ENCODE measurements at places on chromosomes 7 and 10.

GRCh38 chr7:79723833-79724618 lies 270.6 kb upstream of the MAGI2 start:
- no peak for DNase-seq

DNA sequence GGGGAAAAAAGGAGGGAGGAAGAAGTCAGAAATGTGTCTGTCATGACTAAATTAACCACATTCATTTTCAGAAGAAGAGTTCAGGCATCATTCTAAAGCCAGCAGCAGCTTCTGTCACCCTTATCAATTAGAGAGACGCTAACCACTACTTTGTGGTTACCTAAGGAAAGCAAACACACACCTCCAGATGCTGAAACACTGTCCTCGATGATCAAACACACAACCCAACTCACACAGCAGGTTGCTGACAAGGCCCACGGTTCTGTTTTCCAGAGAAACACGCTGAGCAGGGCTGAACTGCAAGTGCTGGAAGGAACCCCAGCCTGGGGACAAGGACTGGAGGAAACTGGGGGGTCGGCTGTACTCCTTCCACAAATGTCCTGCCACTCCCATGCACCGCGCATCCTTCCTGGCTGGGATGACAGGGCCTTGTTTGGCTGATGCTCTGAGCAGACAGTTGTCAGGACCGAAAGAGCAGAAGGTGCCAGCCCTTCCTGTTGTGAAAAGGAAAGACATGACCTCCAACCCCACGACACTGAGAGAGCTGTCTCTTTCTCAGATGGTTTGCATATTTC lies 36.6 kb downstream of the PRKCQ start:
- DNase-seq: peak; percentile 67

- no peak for DNase-seq
These were observed 18.3 kb downstream of the HNRNPA2B1 start for GRCh38 chr7:26182283-26182682.

DNA sequence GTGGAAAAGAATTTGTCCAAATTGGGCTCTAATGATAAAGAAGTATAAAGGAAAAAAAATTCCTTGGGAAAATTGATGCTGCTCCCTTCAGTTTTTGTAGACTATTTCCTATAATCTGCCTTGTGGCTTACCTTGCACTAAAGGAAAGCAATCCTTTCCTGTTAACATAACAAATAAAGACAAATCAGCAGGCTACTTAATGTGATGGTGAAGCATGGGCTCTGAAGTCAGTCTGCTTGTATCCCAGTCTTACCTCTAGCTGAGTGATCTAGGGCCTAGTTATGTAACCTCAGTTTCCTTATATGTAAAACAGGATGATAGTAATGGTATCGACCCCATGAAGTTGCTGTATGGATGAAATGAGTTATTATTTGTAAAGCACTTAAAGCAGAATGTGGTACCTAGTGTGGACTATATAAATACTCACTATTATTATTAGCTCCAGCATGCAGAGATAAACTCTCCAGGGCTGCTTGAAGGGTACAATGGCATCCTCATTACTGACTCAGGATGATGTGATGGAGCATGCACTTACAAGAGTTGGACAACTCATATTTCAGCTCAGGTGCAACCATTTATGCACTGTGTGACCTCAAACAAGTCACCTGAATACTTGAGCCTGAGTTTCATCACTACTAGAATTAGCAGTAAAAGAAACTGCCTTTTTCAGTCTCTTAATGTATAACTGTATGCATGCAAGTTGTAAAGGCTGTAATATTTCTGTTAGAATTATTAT lies 156.1 kb downstream of the DKK1 start:
- no peak for DNase-seq

DNA sequence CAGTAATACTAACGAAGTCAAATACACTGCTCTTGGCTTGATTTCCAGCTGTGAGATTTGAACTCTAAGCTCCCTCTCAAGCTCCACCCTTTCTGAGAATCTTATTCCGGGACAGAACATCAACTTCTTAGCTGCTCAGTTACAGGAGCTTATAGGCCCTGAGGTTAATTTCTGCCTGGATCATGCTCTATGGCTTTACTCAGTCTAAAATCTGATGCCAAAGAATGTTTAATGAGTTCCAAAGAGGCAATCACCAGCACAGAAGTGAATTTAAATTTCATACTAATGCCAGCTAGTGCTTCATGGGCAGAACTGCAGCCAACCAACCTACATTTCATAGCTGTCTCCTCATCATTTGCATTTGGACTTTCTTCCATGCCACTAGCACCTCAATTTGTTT lies 707.2 kb downstream of the MAGI2 start:
- DNase-seq: no peak

- no peak for DNase-seq
These were observed 5.8 kb upstream of the NCOA4 start for GRCh38 chr10:46035923-46036849.

GRCh38 chr7:26284477-26284876 lies 7.2 kb upstream of the SNX10 start:
- no peak for DNase-seq

DNA sequence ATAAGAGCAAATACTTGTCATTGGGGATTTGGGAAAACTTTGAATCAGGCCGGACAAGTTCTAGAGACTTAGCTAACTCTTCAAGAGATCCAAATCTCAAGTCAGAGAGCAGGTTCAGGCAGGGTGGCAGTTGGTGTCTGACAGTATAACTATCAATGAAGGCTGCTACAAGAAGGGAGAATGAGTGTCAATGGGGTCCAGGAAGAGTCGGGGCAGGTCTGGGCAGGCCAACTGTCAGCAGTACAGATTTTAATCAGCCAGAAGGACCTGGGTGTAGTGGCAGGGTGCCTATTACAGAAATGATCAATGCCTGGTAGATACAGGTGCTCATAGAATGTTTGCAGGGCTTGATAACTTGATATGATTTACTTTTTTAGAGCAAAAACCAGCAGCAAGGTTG lies 751.1 kb downstream of the GRM8 start:
- DNase-seq: no peak

DNA sequence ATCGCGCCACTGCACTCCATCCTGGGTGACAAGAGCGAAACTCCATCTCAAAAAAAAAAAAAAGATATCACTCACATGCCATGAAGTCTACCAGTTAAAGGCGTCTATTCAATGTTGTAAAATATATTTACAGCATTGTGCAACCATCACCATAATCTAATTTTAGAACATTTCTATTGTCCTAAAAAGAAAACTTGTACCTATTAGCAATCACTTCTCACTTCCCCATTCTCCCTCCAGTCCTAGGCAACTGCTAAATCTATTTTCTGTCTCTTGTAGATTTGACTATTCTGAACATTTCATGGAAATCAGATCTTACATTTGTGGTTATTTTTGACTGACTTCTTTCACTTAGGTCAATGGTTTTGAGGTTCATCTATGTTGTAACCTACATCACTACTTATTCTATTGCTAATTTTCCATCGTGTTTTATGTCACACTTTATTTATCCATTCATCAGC lies 25.2 kb upstream of the OTUD1 start:
- no peak for DNase-seq

- DNase-seq: no peak
These were observed 2.7 kb upstream of the AEBP1 start for GRCh38 chr7:44101303-44101965.

GRCh38 chr7:158582089-158582456 lies 5.5 kb downstream of the PTPRN2 start:
- DNase-seq: no peak

GRCh38 chr7:101882005-101882421 lies 64.6 kb downstream of the CUX1 start:
- DNase-seq: no peak

GRCh38 chr10:69934768-69935167 lies 117.9 kb upstream of the MACROH2A2 start:
- no peak for DNase-seq

GRCh38 chr10:124325633-124325914 lies 93.1 kb downstream of the OAT start:
- no peak for DNase-seq

GRCh38 chr7:100854146-100854895 lies 1.8 kb downstream of the SLC12A9 start:
- no peak for DNase-seq

- no peak for DNase-seq
These were observed 42.5 kb upstream of the AHR start for GRCh38 chr7:17255926-17256325.

DNA sequence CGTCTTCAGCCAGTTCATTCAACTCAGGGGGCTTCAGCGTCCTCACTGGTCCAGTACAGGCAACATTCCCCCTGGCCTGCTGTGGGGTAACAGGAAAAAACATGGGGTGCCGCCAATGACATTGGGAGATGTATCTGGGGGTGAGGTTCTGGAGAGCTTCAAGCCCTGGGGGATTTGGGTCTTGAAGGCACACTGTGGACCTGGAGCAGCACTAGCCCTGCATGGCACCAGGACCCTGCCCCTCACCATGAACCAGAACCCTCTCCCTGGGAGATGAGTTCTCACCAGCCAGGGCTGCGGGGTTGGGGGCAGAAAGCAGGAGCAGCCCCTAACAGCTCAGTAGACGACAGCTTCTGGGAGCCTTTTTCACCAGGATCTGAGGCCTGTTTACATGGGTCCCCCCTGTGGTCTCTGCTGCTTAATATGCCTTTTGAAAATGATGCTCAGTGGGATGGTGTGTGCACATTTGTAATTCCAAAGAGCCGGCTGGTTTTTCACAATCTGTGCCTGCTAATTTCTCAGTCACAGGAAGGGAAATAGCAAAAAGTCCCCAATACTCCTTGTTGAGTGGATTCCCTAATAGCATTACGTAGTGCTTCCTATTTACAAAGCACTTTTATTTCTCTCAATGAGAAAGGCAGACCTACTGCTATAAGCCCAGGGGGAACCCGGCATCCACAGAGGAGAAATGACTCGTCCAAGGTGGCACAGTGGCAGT lies 509.5 kb downstream of the RPS24 start:
- DNase-seq: no peak

DNA sequence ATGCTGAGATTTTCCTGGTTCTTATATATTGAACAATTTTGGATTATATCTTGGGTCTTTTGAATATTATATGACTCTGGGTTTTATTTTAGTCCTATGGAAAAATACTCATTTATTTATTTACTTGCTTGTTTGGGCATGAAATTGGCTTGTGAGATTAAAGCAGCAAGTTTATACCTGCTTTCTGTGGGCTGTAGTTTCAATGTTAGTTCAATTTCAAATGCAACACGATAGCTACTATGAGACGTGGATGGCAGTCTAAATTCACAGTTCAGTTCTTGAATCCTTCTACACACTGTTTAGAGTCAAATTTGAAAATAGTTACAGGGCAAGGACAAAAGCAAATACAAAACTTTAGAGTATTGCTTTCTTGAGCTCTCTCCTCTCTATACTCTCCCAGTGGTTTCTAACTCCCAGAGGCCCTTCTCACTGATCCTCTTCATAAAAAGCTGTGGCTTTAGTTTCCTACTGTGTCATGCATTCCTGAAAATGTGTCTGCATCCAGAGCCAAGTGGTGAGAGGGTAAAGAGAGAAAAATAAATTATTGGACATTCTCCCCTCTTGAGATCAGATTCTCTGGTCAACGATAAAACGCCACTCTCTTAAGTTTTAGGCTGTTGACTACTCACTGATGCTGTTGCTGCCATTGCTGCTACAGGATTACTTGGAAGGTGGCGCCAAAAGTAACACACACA lies 34.4 kb downstream of the POLR1F start:
- no peak for DNase-seq

DNA sequence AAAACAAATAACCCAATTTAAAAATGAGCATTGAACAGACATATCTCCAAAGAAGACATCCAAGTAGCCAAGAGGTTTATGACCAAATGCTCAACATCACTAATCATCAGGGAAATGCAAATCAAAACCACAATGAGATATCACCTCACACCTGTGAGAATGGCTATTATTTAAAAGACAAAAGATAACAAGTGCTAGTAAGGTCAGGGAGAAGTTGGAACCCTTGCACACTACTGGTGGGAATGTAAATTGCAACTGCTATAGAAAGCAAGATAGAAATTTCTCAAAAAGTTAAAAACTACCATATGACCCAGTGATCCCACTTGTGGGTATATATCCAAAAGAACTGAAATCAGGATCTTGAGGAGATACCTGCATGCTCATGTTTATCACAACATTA lies 49.5 kb downstream of the SGMS1 start:
- DNase-seq: no peak

- no peak for DNase-seq
These were observed 420.3 kb downstream of the LRMDA start for GRCh38 chr10:75851580-75852345.

DNA sequence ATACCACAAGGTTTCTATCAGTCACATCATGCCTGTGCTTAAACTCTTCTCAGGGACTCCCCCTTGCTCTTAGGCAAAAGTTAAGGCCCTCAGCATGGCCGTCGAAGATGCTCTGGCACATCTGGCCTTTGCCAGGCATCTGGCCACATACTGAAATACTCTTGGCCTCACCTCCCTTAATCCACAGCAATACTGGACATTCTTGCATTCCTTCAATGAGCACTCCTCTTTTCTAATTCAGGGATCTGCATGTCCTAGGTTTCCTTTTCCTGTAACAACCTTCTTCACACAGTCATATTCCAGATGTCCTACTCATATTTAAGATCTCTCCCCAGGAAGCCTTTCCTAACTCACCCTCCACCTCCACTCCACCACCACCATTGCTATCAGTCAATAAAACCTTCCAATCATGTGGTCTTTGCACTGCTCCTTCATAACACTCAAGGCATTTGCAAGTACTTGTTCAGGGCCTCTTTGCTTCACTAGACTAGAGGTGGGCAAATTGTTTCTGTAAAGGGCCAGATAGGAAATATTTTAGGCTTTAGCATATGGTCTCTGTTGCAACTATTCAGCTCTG lies 216.6 kb downstream of the KCNMA1 start:
- no peak for DNase-seq

DNA sequence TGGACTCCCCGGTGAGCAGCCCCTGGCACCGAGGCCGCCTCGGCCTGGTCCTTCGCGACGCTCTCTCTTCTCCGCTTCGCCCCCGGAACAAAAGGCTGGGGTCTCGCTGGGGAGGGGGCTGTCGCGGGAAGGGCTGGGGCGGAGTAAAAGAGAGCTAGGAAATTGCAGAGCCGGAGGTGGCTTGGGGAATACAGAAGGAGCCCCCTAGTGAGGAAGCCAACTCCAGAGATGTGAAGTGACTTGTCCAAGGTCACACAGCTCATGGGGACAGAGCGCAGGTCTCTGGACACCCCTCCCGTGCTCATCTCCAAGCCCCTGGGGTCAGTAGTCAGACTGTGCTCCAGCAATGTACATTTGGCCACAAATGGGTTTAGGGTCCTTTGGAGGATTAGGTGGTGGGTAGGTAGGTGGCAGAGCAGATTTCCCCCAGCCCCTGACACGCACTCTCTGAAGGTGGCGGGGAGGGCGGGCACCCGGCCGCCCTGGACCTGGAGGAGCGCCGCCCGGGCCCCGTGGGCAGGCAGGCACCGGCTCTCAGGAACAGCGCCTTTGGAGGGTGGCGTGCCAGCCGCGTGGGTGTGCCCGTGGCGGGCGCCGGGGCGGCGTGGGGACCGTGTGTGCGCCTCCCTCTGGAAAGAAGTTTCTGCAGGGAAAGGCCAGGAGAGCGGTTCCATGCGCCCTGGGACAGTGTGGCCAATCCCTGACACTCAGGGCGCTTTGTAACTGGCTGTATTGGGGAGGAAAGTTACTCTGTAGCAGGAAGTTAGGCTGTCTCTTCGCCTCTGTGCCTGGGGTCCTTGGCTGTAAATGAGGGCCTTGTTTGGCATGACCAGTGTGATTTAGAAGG lies 910 bp downstream of the WIPF3 start:
- DNase-seq: no peak
